ENCODE measurements at places on chromosomes 4 and X.

DNA sequence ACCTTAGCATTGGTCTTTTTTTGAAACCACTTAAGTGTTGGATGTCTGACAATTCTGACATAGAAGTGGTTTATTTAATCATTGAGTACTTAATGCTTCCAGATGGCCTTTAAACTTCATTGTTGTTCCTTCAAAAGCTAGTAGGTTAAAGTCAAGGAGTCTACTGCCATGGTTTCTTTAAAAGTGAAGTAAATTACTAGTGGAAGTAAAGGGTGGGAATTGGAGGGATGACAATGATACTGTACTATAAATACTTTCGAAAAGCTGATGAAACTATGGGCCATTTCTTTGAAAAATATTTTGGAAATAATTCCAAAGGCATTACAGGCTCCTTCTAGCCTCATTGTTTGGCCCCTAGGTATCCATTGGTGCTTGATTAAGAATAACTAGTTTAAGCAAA lies 51.9 kb downstream of the ATP10D start:
- no peak for DNase-seq

DNA sequence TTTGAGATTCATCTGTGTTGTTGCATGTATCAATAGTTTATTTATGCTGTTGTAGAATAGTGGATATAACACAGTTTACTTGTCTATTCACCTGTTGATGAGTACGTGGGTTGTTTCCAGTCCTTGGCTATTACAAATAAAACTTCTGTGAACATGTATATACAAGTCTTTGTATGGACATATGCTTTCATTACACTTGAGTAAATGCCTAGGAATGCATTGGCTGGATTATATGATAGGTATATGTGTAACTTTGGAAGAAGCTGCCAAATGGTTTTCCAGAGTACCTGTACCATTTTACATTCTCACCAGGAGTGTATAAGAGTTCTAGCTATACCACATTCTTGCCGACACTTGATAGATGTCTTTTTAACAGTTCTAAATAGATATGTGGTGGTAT lies 16.5 kb downstream of the ART3 start:
- DNase-seq: no peak

- DNase-seq: no peak
These were observed 186.8 kb downstream of the NDST4 start for GRCh38 chr4:114926583-114926982.

- no peak for DNase-seq
These were observed 210.9 kb upstream of the FAM241A start for GRCh38 chr4:111934314-111934713.

DNA sequence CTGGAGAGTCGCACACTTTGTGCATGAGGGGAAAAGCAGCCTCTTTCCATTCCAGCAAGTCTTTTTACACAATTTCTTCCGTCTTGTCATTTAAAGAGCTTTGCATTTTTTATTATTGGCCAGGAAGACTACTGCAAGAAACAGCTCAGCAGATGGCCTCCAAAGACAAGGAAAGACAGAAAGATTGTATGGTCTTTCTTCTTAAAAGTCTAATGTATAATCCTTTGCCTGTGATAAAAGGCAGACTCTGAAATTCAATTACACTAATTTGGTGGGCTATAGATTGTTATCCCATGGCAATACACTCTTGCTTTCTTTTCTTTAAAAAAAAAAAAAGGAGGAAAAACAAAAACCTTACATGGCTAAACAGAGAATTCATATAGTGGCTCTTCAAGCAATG lies 5.9 kb downstream of the CAPN6 start:
- DNase-seq: no peak

DNA sequence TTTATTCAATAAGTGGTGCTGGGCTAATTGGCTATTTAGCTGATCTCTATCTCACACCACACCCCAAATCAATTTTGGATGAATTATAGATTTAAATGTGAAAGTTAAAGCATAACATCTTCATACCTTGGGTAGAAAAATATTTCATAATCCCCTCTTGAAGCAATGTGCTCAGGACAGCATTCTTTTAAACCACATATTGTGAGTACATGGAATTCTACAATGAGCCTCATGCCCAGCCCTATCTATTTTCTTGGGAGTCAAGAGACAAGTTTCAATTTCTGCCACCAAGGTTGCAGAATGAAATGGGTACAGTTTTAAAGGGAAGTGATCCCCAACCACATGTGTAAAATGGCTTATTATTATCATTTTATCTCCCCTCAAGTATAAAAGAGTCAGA lies 30.6 kb upstream of the GPRIN3 start:
- DNase-seq: no peak

DNA sequence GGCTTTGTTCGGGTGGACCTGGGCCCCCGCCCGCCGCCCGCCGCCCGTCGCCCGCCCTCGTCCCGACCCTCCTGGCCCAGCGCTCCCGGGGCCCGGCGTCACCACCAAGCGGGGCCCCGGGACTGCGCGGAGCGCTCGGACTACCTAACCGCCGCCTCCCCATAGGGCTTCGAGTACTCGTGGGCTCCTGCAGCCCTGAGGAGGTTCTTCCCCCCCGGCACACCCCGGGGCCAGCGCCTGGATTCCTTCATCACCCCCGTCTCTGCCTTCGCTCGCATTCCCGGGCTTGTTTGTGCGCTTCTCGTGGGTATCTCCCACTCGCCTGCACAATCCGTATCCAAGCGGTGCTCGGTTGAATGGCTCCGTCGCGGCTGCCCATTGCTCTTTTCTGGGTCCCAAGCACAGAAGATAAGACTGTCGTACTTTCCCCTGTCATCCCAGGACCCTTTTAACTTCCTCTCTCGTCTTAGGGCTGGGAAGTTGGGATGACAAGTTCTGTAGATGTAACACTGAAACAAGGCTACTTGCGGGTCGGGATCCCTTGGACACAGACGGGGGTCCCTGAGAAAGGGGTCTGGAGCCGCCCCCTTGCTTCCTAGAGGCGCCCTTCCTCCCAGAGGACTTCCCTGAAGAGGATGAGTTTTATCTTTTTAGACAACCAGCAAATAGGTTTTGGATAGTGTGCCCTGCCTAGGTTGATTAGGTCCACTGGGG lies 565 bp downstream of the MOB1B start:
- no peak for DNase-seq

GRCh38 chr4:87838205-87838604 lies 5.4 kb downstream of the MEPE start:
- no peak for DNase-seq

All from stimulated activated CD4-positive, alpha-beta T cell treated with anti-CD3 and anti-CD28 coated beads, Interleukin-12 subunit alpha, Interleukin-12 subunit beta, amount 100 ng/mL, for 24 hours (primary cell).